Fibroblast of lung (primary cell): ENCODE measurements at places on chromosomes 3 and 15.
A peak's percentile ranks its signal among the peaks of the same experiment; 100 is the strongest.

DNA sequence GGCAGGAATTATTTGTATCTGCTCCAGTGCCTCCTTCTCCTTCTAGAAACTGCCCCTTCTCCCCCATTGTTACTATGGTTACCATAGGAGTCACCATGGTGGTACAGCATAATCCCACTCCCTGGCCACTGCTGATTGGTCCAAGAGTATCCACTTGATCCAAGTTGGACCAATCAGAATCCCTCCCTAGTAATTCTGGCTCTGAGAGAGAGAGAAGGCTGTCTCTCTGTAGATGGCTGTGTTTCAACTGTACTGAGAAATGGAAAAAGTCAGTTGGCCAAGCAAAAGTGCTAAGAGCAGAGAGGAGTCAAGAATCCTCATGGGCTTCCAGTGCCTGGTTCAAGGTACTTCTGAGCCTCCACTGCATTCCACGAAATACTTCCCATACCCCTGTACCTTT is 120.6 kb upstream of the SPATA12 start:
- no peak for DNase-seq

GRCh38 chr3:31421314-31422048 is 111.2 kb upstream of the STT3B start:
- DNase-seq: peak; percentile 37

GRCh38 chr15:89299896-89300295 is 34.7 kb downstream of the POLG start:
- peak; percentile 66 for DNase-seq

DNA sequence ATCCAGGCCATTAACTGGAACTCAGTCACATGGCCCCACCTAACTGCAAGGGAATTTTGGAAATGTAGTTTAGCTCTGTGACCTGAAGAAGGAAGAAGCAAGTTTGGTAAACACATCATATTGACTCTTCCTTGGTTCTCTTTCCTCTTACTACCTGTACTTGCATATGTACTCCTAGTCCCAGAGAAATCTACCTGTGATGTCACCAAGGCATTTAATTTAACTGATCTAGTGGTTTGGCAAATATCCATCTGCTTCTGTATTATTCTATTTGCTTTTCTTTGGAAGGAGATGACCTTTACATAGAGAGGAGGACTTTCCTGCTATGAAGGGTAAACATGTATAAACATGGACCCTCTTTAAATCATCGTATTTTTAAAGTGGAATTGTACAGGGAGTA is 150.8 kb downstream of the TMEM108 start:
- no peak for DNase-seq

DNA sequence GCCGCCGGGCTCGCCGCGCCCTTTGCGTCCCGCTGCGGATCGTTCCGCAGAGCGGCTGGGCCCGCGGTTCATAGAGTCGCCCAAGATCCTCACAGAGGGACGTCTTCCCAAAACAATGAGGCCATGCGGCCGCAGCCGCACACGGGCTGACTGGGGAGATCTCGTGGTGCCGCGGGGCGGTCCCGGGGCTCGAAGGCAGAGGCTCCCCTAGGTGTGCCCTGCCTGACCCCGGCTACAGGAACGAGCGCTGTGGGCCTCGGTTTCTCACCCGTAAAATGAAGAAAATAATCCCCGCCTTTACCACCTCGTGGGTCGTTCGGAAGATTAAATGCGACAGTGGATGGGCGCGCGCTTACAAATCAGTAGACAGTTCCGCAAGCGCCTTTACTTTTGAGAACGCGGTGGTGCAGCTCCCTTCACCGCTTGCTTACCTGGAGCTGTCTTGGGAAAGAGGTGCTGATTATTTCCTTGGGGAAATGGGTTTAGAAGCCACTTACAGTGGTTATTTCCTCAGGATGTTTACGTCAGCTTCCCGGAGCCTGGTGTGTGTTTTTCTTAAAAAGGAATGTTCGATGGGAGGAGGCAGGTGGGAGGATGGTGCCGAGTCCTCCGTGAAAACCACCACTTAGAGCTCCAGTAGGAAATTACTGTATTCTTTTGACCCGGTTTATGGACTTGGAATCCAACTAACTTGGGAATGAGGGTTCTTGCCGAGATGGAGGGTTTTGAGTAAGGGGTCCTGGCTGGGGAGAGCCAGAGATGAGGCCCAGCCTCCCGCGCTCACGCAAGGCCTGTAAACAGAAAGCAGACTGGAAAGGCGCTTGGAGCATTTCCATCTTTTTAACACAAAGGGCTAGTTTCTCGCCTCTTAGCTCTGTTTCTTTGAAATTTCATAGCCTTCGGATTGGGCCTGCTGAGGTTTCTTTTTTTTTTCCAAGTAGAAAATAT is 1.9 kb upstream of the MEX3B start:
- DNase-seq: peak; percentile 39

DNA sequence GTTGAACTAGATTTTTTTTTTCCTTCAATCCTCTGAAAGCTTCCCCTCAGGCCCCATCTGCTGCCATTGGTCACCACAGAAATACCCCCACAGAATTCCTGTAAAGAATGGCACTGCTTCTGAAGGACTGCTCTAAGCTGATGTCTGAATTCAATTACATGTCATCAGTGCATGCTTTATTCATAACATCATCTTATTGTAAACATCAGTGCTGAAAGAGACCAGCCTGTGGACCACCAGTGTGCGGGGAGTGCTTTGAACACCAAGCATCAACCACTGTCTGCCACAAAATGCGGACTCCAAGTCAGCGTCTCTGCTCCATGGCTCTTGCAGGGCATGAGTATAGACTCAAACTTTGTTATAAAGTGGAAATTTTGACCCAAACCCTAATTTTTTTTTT is 11.6 kb downstream of the PHLDB2 start:
- DNase-seq: no peak

GRCh38 chr3:183827809-183828537 is 2.6 kb upstream of the MAP6D1 start:
- DNase-seq: no peak

- no peak for DNase-seq
These were observed 210.3 kb upstream of the ONECUT1 start for GRCh38 chr15:53000409-53000808.

GRCh38 chr3:32606277-32606676 is 35.6 kb upstream of the DYNC1LI1 start:
- no peak for DNase-seq

DNA sequence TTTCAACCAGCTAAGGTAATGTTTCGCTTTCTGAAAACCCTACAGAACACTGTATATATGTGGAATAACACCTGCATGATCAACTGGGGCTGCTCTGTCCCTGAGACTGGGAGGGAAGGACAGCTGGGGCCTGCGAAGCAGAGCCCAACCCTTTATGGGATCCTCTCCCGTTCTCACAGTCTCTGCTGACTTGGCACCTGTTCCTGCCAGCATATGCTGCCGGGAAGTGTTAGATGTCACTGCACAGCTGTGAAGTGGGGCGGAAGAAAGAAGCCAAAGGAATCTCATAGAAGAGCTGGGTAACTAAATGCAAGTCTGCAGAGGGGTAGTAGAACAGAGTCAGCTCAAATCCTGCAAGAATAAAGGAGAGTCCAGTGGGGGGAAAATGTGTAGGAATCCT is 29.6 kb downstream of the LRRC3B start:
- DNase-seq: no peak

GRCh38 chr3:188707381-188708288 is 464.1 kb upstream of the TPRG1 start:
- DNase-seq: no peak

DNA sequence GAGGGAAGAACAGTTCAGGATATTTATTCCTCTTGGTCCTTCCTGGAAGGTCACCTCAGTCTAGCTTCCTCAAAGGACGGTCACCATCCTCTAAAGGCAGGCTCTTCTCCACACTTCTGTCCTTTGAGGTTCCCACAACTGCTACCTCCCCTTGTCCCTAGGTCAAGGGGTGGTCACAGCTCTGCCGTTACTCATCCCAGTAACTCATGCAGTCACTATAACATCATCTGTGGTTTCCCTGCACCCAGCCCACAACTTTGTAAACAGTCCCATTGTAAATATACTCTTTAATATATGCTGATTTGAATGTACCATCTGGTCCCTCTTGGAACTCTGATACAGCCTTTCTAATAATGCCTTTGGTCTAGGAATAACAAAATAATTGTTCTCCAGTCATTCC is 887.4 kb downstream of the FHIT start:
- peak; percentile 35 for DNase-seq

GRCh38 chr3:127149621-127150310 is 43.2 kb upstream of the PRR23E start:
- no peak for DNase-seq

- no peak for DNase-seq
These were observed 2.0 kb upstream of the TBL1XR1 start for GRCh38 chr3:177199206-177199760.

DNA sequence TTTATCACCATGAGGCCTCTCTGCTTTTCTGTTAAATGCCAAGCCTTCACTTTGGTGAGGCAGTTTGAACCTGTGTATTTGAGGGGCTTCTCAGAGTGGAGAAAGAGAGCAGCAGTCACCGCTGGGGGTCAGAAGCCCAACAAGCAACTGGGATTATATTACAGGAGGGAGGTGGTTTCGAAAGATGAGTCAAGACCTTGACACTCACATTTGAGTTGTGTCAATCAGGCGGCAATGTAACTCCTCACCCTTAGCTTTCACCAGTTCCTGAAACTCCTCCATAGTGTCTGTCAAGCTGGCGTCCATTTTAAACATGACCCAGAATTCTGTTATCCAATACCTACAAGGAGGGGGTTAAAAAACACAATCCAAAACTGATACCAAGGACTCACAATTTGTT is 46.5 kb downstream of the RASGRP1 start:
- no peak for DNase-seq
